ENCODE measurements at places on chromosomes 3 and 15. TPM values are rescaled to one million over a fixed set of nuclear protein-coding genes. Genes with fewer than 3 reads are reported as not detected.

Gene SRGAP3
- total RNA-seq, result 2.5 TPM

GRCh38 chr3:40677321-40677720 lies 152.6 kb downstream of the ZNF621 start:
- no peak for DNase-seq

Gene CERS3
- not detected for total RNA-seq

DNA sequence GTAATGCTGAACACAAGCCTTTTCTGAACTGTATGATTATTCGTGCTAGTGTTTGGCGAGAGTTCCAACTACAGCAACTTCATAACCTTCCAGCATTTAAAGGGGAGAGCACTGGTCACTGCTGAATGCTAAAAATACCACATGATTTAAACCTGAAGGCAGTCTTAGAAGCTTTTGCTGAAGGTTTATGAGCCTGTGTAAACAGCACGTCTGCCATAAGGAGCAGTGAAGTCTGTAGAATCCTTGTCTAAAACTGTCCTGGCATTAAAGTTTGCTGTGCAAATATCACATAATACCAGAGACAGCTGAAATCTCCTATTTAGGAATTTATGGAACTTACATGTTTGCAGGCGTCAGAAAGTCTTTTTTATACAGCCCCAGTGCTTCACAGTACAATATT lies 5.9 kb downstream of the SATB1 start:
- no peak for DNase-seq

DNA sequence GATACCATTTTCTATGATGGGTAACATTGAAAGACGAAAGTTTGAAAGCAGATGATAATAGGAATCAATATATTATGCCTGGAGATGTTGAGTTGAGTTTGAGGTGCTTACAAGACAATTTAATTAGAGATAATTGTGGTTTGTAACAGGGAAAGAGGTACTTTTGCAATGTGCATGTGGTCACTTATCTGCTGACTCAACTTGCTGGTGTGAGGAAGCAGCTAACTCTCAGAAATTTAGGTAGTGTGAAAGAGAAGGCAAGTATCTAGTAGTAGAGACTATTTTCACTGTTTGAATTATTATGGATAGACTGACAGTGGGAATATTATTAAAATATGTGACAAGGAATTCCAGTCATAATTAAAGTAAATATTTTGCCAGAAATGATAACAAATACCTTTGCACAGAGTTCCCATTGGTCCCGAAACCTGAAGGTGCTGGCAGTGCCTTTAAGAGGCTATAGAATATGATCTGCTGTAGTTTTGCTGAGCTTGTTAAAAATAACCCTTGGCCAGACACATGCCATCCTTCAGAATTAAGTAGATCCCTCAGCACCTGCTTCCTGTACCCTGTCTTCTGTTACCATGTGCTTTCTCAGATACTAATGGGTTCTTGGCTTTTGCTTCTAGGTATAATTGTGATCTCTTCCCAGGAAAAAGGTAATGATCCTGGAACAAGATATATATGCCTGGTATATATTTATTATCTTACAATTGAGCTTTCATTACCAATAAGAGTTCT lies 315.9 kb downstream of the BCHE start:
- DNase-seq, result no peak

GRCh38 chr3:71062952-71063772 lies 520.4 kb downstream of the FOXP1 start:
- no peak for DNase-seq

Gene P2RY12
- total RNA-seq, result 1.5 TPM

GRCh38 chr3:99984139-99984538 lies 130.2 kb downstream of the FILIP1L start:
- DNase-seq, result no peak

DNA sequence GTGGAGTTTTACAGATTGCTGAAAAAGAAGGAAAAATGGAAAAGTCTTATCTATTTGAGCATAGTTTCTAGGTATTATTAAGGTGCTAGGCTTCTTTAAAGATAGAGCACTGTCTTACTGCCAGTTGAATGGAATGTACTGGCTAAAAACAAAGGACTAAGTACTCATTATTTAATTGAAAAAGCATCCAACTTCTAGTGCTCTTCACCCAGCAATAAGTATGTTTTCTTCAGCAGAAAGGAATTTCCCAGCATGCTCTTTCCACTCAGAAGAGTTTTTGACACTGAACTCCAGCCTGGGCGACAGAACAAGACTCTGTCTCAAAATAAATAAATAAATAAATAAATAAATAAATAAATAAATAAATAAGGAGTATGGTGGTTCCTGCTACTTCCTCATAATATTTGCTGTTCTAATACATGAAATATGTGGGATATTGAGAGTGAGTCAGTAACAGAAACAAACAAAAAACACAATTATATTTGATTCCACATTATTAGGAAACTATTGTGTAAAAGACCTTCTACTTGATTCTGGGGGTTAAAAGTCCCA lies 70.6 kb downstream of the ATP13A4 start:
- no peak for DNase-seq

Gene SHC4
- total RNA-seq, result 1.8 TPM

- DNase-seq, result no peak
Measured at GRCh38 chr3:126630020-126630419, 24.9 kb downstream of the TXNRD3 start.

Gene NLGN1
- total RNA-seq, result 16.8 TPM

DNA sequence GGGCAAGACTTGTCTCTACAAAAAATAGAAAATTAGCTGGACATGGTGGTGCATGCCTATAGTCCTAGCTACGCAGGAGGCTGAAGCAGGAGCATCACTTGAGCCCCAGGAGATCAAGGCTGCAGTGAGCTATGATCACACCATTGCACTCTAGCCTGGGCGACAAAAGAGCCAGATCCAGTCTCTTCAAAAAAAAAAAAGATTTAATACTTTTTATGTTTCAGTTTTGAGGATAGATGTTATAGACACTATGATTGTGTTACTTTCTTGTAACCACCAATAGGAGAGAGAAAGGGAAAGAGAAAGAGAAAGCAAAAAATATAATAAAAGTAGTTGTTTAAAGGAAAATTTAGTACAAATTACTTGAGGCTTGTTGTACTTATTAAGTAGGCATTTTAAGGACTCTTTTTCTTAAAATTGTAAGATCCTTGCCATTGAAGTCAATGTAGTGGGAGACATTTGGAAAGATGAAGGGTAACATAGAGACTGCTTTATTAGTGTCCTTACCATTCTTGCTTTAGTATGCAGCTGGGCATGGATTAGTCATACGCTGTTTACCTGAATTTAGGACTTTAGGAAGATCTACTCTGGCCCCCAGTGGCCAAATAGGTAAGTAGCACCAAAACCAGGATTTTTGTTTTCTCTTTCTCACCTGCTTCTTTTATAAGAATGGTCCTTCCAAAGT lies 35.1 kb upstream of the ZDHHC23 start:
- no peak for DNase-seq

Gene ACAA1
- total RNA-seq, result 43.6 TPM

GRCh38 chr3:156044634-156044975 lies 75.8 kb upstream of the KCNAB1 start:
- no peak for DNase-seq

GRCh38 chr3:39290255-39290654 lies 10.4 kb upstream of the CX3CR1 start:
- DNase-seq, result no peak

DNA sequence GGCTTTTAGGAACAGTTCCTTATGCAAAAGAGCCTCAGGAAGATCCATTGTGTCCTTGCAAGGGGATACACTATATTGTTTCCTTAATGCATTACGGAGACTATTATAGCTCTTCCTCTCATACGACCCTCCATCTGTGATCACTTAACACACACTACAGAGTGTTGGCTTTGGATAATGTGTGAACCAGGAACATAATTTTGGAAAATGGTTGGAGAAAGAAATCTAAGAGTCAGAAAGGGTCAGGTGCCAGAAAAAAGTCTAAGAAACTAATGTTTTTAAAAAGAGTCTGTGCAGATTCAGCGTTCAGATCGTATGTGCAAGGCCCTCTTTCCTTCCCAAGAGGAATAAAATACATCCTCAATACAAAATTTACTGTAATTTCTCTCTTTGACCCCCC lies 27.3 kb downstream of the LRRN1 start:
- no peak for DNase-seq

- DNase-seq, result no peak
Measured at GRCh38 chr15:26773067-26773877, 406 bp upstream of the GABRB3 start.

GRCh38 chr15:65418596-65418995 lies 4.2 kb downstream of the IGDCC4 start:
- no peak for DNase-seq

DNA sequence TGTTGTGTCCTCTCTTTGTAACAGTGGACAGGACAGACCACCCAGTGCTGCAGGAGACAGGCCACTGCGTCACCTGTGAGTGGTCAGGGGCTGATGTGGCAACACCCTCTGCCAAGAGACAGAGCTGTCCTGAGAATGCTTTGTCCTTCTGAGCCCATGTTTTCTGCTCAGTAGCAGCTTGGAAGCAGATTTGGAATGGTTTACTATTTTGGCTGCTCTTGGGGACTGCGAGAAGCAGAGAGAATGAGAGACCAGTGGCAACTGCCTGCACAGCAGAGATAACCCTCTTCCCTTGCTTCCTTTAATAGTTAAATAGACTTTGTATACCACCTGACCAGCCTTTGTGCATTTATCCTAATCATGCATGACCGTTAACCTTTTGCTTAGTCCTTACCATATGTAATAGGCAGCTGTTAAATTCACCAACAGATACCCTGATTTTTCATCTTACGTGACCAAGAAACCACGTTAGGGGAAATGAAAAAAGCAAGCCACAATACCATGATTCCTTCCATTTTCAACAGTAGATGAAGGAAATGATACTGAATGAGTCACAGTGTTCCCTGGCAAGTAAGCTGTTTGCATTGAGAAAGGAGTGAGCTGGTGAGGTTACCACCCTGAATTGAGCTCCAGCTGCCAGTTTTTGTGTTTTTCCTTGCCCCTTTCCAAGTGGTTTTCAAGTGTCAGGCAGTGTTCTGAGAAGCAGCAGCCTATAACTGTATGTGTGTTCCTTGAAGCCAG lies 35.5 kb downstream of the B3GALNT1 start:
- no peak for DNase-seq

DNA sequence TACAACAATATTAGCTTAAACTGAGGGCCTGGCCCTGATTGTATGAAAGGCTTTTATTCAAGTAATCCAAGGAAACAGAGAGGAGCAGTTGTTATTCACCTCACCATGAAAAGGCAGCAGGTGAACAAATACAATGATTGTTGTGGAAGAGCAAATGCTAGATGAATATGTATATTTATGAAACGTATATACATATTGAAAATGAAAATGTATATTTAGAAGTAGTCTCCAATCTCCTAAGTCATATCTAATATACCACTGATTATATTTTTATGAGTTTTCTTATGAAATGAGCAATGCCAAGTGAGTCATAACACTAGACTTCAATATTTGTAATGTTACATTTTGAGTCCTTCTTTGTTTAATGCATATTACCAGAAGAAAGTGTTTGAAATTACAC lies 116.2 kb upstream of the KCNMB2 start:
- no peak for DNase-seq

- DNase-seq, result no peak
Measured at GRCh38 chr3:41900265-41900664, 61.6 kb downstream of the ULK4 start.

DNA sequence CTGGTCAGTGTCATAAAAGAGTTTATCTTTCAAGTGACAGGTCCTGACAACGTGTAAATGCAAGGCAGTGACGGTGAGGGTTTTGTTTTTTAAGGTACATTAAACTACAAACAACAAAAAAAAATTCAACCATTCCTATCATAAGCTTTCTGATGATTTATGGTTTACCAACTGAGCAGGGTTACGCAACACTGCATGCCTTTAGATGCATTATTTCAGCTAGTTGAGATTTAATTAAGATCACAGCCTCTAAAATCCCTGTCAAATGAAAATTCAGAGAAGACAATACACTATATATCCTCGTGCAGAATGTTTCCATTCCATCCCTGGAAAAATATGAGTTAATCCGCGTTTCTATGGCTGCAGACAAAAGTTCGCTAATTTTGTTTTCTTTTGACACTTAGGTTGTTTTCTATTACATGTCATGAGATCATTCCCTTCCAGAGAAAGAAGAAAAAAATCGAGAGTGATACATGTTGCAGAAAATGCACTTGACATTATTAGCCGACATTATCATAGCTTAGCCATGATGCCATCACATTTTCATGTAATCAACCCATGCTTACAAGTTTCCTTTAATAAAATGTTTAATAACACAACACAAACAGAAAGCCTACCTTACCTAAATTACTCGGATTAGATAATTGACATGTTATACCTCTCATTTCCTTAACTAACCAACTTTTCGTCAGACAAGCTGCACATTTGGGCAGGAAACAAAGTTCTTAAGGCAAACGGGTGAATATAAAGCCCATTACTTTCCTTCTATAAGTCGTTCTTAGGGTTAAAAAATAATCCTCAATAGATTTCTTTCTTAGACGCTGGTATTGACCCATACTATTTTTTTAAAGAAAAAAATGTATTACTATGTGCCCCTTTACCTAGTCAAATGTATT lies 521.2 kb downstream of the FOXP1 start:
- no peak for DNase-seq

- DNase-seq, result no peak
Measured at GRCh38 chr15:96746665-96747064, 416.2 kb downstream of the NR2F2 start.

Gene C3orf85
- total RNA-seq, result not detected

DNA sequence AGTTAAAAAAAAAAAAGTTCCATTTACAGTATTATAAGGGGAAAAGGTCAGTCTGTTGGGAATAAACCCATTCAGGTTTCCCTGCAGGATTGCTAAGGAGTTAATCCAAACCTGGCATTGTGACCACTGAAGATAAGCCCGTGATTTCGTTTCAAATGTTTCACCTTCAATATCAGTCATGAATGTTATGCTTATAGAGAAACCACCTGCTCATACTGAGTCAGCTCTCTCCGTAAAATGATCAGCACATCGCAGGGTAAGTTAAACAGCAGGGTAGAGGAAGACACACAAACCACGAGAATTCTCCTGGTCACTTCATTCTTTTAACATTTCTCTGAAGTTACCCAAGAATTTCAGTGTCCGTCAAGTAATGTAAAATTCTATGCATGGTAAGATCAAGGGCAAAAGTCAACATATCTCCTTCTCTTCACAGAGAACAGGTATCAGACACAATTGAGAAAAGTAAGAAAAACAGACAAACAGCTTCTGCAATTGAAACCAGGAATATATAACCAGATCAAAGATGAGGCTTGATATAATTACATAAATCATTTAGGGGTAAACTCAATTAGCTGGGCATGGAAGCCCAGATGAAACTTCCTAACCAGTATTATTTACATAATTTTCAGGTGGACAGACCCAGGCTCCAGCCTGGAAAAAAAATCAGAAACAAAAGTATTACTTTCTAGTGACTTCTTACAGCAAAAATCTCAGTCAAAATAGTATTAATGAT lies 67.6 kb upstream of the ARHGEF3 start:
- no peak for DNase-seq
